ENCODE measurements at places on chromosomes 4 and X. TPM values are rescaled to one million over a fixed set of nuclear protein-coding genes. Genes with fewer than 3 reads are reported as not detected.
A peak's percentile ranks its signal among the peaks of the same experiment; 100 is the strongest.

DNA sequence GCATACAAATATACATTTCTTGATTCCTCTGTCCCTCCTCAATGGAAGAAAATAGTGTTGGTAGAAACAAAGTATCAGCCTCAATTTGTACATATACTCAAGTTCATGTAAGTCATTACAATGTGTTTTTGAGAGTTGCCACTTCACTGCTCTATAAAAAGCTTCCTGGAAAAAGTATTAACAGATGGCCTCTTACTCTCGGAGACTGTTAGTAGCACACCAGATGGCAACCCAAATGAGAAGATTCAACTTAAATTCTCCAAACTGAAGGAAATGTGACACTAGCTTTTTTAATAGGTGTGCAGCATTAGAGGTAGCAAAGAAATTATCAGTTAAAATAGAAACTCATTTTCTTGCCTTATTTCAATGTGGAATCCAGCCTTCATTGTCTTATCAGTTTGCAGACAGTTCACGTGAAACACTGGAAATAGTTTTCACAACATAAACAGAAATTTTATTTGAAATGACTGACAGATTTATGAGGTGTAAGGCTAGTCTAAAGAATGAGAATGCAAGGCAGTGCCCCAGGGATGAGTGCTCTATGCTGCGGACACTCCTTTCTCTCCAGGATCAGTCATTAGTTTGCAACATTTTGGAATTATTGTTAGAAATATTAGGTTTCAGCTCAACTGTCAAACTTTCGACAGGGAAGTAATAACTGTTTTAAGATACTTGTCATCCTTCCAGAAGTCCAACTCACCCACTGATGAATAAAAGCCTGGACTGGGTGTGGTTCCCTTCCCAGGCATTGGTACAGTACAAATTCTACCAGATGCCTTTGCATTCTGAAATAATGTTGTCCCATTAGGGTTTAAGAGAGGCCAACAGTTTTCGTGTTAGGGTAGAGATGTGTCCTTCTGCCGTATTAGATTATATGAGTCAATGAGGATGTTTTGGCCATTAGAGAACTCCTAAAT, 50.9 kb downstream of the IDS start:
- no peaks in the 10 kb centered on the region for H3K4me1 ChIP-seq
- H3K36me3 ChIP-seq: no peaks in the 10 kb centered on the region
- H3K27me3 ChIP-seq: peaks cover 3% of the 10 kb centered on the region
- no peak for DNase-seq
- H3K27ac ChIP-seq: no peak overlapping the region

DNA sequence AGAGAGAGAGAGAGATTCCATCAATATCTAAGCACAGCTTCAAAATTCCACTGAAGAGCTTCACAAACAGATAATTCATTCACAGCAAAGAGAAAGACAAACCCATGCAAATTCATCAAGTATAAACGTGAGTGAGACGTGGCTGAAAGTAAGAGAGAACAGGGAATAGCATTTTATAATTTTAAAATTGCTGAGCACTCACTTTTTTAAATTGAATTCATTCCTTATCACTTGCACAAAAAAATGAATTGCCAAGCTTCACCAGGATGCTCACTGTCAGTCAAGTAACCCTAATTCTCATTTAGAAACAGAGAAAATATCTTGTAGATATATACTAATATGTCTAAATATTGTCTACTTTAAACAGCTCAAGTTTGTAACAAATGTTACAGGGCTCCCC, 40.5 kb downstream of the BMP3 start:
- no peak overlapping the region for H3K27ac ChIP-seq
- no peak overlapping the region for H3K4me3 ChIP-seq
- H3K4me1 ChIP-seq: no peaks in the 10 kb centered on the region
- no peak for DNase-seq

DNA sequence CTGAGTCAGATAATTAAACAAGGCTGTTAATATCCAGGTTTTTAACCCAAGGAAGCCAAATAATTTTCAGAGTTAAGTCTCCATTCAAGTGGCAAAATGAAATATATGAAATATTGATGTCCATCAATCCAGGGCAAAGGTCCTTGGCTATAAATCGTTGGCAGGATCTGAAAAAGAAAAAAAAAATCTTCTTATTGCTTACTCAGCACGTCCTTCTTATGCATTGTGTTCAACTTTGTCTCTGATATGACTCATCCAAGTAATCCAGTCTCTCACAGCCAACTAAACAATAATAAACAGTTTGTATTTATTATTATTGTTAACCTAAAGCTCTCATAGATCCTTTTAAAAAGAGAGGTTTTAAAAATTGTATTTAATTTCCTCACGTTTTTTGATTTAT, 851.2 kb downstream of the ADGRL3 start:
- H3K36me3 ChIP-seq: no peaks in the 10 kb centered on the region
- no peak overlapping the region for H3K4me3 ChIP-seq
- H3K4me1 ChIP-seq: no peaks in the 10 kb centered on the region
- no peaks in the 10 kb centered on the region for H3K27me3 ChIP-seq

GRCh38 chr4:171928336-171928735, 115.1 kb downstream of the GALNTL6 start:
- H3K4me1 ChIP-seq: no peaks in the 10 kb centered on the region
- no peak overlapping the region for H3K4me3 ChIP-seq
- DNase-seq: no peak
- H3K27me3 ChIP-seq: no peaks in the 10 kb centered on the region
- no peak overlapping the region for H3K27ac ChIP-seq

GRCh38 chrX:145190801-145191389, 56.4 kb upstream of the SPANXN1 start:
- H3K4me1 ChIP-seq: no peaks in the 10 kb centered on the region
- no peak overlapping the region for H3K27ac ChIP-seq
- no peaks in the 10 kb centered on the region for H3K36me3 ChIP-seq
- no peak for DNase-seq
- no peaks in the 10 kb centered on the region for H3K27me3 ChIP-seq
- no peak overlapping the region for H3K4me3 ChIP-seq

DNA sequence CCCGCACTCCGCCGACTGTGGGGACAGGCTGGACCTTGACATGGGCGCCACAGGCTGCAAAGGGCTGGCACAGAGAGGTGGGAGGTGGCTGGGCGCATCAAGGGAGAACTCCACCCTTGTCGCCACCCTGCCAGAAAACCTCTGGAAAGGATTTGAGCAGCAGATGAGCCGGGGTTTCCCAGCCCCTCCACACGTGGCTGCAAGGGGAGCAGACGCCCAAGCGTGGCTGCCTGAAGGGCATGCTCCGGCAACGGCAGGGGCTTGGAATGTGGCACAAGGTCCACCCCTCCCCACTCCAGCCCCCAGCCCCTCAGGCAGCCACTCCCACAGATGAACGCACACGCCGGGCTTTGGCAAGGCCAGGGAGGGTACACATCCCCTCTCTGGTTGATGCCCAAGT, 4.6 kb downstream of the BGN start:
- no peak overlapping the region for H3K4me3 ChIP-seq
- no peaks in the 10 kb centered on the region for H3K27me3 ChIP-seq
- H3K4me1 ChIP-seq: peaks cover 2% of the 10 kb centered on the region
- no peaks in the 10 kb centered on the region for H3K36me3 ChIP-seq
- no peak for DNase-seq

- peaks cover 45% of the 10 kb centered on the region for H3K27me3 ChIP-seq
- DNase-seq: peak; percentile 12
- H3K27ac ChIP-seq: no peak within 1 kb of the TSS
- peaks cover 11% of the 10 kb centered on the region for H3K4me1 ChIP-seq
- peak within 1 kb of the TSS; percentile 59 for H3K4me3 ChIP-seq
Observed at GRCh38 chr4:72568959-72569718, at the start of gene ADAMTS3. Gene ADAMTS3 (minus strand): TSS chr4:72569221. CDS start chr4:72568762, 459 bp downstream.

DNA sequence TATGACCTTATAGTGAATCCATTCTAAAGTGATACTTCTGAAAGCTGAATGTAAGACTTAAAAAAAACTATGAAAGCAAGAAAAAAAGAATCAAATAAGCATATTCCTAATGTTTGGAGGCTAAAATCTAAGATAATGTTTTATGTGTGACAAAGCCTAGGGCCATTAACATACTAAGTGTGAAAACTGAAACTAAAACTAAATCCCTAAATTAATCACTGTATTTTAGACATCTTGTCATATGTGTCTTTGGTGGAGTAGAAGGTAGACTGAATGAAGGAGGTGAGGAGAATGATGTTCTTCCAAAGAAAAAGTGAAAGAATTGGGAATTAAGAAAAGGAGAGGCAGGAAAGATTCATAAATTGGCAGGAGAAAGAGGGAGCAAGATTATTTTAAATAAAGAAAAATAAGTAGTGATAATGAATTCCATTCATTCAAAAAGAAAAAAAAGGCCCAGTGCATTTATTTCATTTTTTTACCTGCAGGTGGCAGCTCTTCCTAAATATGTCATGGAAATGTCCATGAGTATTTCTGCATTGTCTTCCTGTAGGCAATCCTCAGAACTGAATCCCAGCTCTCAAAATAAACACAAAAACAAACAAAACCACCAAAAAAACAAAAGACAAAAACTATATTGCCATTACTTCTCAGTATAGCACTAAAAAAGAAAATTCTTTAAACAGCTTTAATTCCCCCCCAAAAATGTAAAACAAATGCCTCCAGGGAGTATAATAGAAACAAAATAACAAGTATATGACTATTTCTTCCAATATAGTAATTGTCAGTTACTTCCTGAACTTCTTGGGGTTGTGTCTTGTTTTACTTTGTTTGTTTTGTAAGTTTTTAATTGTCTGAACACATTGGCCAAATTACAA, 17.0 kb upstream of the AP1AR start:
- H3K4me1 ChIP-seq: peaks cover 8% of the 10 kb centered on the region
- no peaks in the 10 kb centered on the region for H3K27me3 ChIP-seq
- H3K4me3 ChIP-seq: no peak overlapping the region
- no peak for DNase-seq
- H3K36me3 ChIP-seq: no peaks in the 10 kb centered on the region
- no peak overlapping the region for H3K27ac ChIP-seq

- DNase-seq: no peak
- H3K27me3 ChIP-seq: no peaks in the 10 kb centered on the region
- no peak overlapping the region for H3K27ac ChIP-seq
- no peak overlapping the region for H3K4me3 ChIP-seq
- H3K36me3 ChIP-seq: no peaks in the 10 kb centered on the region
Observed at GRCh38 chrX:95903490-95903889, 781.2 kb upstream of the DIAPH2 start.

DNA sequence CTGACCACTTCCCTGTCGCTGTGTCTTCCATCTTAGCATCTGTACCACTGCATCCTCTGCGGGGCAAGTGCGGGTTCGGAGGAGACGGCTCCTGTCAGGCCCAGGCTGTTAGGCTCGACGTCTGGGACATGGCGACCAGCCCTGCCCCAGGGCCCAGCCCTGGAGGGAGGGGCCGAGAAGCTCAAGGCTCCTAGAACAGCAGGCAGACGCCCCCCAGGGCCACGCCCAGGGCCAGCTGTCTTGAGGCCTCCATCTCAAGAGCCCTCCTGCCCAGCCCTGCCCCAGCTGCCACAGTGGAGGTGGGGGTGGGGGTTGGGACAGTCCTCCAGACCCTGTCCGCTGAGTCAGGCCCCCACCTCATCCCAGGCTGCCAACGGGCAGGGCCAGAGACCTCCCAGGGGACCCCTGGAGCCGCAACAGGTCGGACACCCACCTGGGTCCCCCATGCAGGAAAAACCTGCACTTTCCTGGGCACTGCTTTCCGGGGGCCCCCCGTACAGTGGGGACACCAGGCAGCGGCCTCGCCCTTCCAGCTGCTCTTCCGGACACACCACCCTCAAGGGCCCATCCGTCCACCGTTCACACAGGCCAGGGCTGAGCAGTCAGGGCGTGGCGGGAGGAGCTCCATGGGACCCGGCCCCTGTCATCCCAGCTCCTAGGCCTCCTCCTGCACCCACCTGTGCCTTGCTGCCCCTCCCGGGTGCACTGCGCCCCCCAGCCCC, 83.1 kb downstream of the FAM53A start:
- no peak overlapping the region for H3K4me3 ChIP-seq
- H3K27me3 ChIP-seq: no peaks in the 10 kb centered on the region
- peaks cover 12% of the 10 kb centered on the region for H3K4me1 ChIP-seq
- no peak for DNase-seq
- H3K27ac ChIP-seq: no peak overlapping the region

GRCh38 chrX:134444681-134445080, 15.3 kb upstream of the HPRT1 start:
- no peaks in the 10 kb centered on the region for H3K27me3 ChIP-seq
- peaks cover under 1% of the 10 kb centered on the region for H3K36me3 ChIP-seq
- no peaks in the 10 kb centered on the region for H3K4me1 ChIP-seq
- no peak for DNase-seq

- H3K4me1 ChIP-seq: peaks cover 5% of the 10 kb centered on the region
- no peaks in the 10 kb centered on the region for H3K36me3 ChIP-seq
- peaks cover 19% of the 10 kb centered on the region for H3K27me3 ChIP-seq
Observed at GRCh38 chr4:77615153-77615552, 9.5 kb downstream of the CXCL13 start.

DNA sequence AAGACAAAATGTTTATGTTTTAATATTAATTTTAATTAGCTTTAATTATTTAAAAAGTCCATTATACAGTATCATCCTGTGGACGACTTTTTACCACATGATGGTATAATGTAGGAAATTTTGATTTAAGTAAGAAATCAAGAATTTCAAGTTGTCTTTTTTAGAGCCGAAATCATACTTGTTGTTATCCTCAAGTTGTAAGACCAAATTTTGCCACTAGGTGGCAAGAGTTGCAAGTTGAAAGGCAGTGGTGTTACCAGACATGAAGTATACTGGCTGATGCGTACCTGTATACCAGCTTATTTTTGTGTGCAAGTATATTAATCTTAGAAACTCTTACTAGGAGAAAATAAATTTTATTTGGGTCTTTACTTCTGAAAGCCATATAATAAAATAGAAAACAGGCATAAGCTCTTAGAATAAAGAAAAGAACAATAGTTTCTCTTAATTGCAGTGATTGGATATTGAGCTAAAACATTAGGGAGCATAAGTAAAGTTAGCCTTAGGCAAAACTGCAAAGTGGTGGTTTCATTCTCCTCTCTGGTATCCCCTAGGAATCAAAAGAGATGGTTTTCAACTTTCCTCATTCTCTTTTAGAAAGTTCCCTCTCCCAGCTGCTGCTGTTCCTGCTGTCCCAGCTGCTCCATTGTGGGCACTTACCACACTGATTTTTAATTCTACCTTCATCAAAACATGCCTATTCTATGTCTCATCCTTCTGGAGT, 118.0 kb upstream of the WDFY3 start:
- H3K4me1 ChIP-seq: no peaks in the 10 kb centered on the region
- H3K27ac ChIP-seq: no peak overlapping the region
- DNase-seq: no peak

The PAGE4 gene
- not detected for total RNA-seq

The SLC16A2 gene
- 1.2 TPM for total RNA-seq

The CFAP99 gene
- total RNA-seq: not detected

Measured in activated CD4-positive, alpha-beta memory T cell treated with anti-CD3 and anti-CD28 coated beads for 36 hours (primary cell).